ENCODE measurements at places on chromosomes 7 and 10. TPM values are rescaled to one million over a fixed set of nuclear protein-coding genes. Genes with fewer than 3 reads are reported as not detected.

The ITGA8 gene
- total RNA-seq = 1.6 TPM

The CADPS2 gene
- total RNA-seq = 3.7 TPM

DNA sequence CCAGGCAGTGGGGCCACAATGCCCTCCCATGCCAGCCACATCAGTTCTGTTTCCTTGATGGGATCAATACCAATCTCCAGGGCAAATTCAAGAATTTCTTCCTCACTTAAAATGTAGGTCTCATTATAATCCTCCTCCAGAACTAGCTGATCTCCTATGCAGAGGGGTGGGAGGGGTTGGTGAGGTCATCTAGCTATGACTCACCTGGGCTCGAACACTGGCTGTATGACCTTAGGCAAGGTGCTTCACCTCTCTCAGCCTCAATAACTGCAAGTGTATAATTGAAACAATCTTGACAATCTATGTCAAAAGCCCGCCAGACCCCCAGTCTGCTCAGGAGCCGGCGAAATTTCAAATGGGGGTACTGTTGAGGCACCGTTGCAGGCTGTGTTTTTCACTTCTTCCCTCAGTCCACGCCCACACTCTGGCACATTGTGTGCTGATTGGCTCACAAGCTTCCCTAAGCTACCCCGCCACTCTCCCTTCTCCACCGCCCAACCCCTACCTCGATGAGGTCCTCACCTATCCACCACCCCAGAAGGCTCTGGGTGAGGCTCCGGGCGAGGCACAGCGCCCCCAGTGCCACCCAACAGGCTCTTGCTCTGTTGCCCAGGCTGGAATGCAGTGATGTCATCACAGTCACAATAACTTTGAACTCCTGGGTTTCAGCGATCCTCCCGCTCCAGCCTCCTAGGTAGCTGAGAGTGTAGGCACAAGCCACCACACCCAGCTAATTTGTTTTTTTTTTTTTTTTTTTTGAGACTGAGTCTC lies 70.5 kb downstream of the ZNF22 start:
- H3K4me1 ChIP-seq = no peaks in the 10 kb centered on the region
- no peak for DNase-seq
- H3K27ac ChIP-seq = no peak overlapping the region

DNA sequence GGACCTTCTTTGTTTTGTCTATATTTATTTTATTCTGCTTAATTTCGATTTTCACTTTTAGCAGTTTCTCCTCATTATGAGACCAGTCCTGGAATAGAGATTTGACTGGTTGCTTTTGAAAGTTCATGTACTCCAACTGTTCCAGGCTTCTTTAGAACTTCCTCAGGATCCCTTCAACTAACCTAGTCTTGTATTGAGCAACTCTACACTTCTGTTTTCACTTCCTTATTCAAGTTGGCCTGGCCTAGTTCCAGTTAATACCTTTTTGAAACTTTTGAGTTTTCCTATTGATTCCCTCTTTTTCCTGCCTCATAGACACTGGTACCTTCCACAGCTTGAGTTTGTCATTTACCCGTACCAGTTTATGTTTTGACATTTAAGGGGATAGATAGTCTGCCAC lies 421.7 kb downstream of the ATRNL1 start:
- H3K27ac ChIP-seq = no peak overlapping the region
- no peaks in the 10 kb centered on the region for H3K36me3 ChIP-seq
- H3K4me1 ChIP-seq = no peaks in the 10 kb centered on the region
- no peak overlapping the region for H3K4me3 ChIP-seq
- no peaks in the 10 kb centered on the region for H3K27me3 ChIP-seq
- DNase-seq = no peak

- no peaks in the 10 kb centered on the region for H3K36me3 ChIP-seq
- H3K4me3 ChIP-seq = no peak overlapping the region
- H3K27me3 ChIP-seq = no peaks in the 10 kb centered on the region
- H3K27ac ChIP-seq = peak overlapping the region; percentile 51
- peaks cover 42% of the 10 kb centered on the region for H3K4me1 ChIP-seq
Observed at GRCh38 chr10:77582710-77583115, 54.9 kb downstream of the KCNMA1 start.

DNA sequence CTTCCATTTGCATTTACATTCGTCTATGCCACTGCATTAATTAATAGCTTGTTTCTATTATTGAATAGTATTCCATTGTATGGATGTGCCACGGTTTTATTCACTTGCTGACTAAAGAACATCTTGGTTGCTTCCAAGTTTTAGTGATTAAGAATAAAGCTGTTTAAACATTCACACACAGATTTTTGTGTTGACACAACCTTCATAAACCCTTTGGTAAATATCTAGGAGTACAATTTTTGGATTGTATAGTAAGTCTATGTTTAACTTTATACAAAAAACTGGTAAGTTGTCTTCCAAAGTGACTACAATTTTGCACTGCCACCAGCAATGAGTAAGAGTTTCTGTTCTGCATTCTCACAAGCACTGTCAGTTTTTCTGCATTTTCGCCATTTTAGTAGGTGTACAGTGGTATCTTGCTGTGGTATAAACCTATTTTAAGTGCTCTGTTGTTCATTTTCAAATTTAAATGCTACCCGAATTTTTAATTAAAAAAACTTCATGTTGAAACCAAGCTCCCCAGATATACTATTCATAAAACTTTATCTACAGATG lies 121.4 kb downstream of the RNF133 start:
- H3K4me1 ChIP-seq = no peaks in the 10 kb centered on the region
- H3K27me3 ChIP-seq = no peaks in the 10 kb centered on the region
- no peak for DNase-seq
- H3K4me3 ChIP-seq = no peak overlapping the region

DNA sequence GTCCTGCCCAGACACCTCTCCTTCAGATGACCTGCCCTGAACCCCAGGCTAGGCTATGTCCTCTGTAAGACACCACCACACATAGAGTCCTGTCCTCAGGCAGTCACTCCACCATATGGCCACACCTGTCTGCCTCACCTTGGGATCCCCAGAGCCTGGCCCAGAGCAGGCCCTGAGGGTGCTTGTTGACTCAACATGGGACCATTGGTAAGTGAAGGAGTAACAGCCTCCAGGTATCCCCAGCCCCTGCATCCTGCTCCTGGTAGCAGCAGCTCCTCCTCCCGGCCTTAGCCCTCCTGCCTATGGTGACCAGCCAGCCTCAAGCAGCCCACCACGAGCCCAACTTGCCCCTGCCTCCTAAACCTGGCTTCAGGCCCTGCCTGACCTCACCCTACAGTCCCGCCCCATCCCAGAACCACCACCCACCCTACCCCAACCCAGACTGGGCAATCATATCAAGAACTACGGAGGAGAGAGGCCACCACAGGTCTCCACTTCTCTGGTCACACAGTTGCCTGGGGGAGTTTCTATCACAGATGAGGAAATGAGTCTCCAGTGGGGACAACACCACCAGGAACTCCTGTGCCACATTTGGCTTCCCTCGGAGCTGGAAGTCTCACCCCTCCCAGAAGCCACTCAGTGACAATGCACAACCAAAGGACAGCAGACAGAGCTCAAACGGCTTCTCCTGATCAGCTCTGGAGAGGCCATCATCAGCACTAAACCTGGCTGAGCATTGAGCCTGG lies 136.6 kb downstream of the GRID1 start:
- no peak overlapping the region for H3K4me3 ChIP-seq
- H3K27me3 ChIP-seq = no peaks in the 10 kb centered on the region

DNA sequence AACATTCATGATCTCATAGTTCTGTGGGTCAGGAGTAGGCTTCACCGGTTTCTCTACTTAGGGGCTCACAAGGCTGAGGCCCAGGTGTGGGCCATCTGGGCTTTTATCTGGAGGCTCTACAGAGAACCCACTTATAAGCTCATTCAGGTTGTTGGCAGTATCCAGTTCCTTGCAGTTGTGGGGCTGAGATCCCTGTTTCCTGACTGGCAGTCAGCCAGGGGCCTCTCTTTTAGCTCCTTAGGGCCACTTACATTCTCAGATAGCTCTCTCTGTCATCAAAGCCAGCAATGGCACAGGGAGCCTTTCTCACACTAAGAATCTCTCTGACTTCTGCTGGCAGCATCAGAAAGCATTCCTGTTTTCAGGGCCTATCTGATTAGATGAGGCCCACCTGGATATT lies 18.2 kb upstream of the HECTD2 start:
- H3K36me3 ChIP-seq = no peaks in the 10 kb centered on the region
- DNase-seq = no peak
- no peak overlapping the region for H3K4me3 ChIP-seq
- no peaks in the 10 kb centered on the region for H3K27me3 ChIP-seq
- no peak overlapping the region for H3K27ac ChIP-seq

DNA sequence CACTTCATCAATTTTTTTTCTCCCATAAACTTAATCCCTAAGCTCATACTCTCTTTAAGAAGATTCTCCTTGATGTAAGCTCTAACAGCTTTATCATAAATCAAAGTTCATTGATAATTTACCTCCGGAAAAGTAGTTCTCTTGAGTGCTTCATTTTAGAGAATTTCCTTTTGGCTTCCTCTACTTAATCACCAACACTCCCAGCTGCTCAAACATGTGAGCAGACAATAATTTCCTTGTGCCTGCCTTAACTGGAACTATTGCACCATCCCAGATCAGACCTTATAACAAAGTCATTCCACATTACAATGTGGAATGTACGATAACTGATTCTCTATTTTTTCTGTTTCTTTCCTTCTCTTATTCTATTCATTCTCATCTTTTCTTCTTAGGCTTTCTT lies 5.9 kb downstream of the FEZF1 start:
- DNase-seq = no peak
- no peaks in the 10 kb centered on the region for H3K4me1 ChIP-seq
- peaks cover 65% of the 10 kb centered on the region for H3K27me3 ChIP-seq
- H3K36me3 ChIP-seq = no peaks in the 10 kb centered on the region

DNA sequence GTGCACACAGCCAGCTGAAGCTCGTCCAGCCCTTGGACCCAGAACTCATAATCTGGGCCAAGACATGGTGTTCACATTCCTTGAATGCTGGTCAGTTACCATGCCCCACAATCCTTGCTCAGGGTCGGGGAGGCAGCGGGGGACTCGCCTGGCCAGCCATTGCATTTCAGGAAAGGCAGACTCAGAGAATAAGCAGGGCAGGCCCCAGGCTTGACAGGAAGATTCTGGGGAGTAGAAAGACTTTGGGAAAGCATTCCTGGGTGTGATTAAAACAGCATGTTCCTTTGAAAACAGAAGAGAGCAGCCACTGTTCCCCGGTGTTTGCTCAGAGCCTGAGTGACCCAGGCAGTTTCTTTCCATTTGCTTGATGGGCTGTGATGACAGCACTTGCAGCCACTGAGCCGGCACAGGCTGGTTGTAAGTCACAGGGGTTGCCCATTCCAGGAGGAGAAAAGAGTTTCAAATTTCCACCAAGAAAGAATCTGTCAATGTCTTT lies 473.7 kb downstream of the TYW1 start:
- no peak overlapping the region for H3K27ac ChIP-seq
- no peaks in the 10 kb centered on the region for H3K4me1 ChIP-seq
- H3K4me3 ChIP-seq = no peak overlapping the region
- DNase-seq = no peak

- peaks cover 98% of the 10 kb centered on the region for H3K4me1 ChIP-seq
- no peak for DNase-seq
- no peaks in the 10 kb centered on the region for H3K27me3 ChIP-seq
- no peaks in the 10 kb centered on the region for H3K36me3 ChIP-seq
Observed at GRCh38 chr7:131011432-131011742, 277.4 kb upstream of the KLF14 start.

- no peaks in the 10 kb centered on the region for H3K27me3 ChIP-seq
- H3K36me3 ChIP-seq = no peaks in the 10 kb centered on the region
- no peaks in the 10 kb centered on the region for H3K4me1 ChIP-seq
- DNase-seq = no peak
- no peak overlapping the region for H3K4me3 ChIP-seq
- H3K27ac ChIP-seq = no peak overlapping the region
Observed at GRCh38 chr10:17918187-17918903, 33.4 kb upstream of the SLC39A12 start.

All from gastrocnemius medialis (tissue), 4 donors.